ENCODE measurements at places on chromosomes 7 and 10.

DNA sequence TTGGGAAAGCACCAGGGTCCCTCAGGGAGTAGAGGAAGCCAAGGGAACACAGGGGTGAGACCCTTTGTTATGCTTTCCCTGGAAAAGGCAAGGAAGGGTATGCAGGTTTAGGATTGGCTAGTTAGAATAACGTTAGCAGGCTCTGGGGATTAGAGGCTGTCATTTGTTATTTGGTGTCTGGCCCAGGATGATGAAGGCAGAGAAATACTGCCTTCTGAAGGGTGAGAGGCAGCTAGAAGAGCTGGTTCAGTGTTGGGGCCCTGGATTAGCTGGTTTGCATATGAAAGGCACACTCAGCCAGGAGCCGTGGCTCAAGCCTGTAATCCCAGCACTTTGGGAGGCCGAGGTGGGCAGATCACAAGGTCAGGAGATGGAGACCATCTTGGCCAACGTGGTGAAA, 3.0 kb upstream of the PILRA start:
- no peak for DNase-seq

DNA sequence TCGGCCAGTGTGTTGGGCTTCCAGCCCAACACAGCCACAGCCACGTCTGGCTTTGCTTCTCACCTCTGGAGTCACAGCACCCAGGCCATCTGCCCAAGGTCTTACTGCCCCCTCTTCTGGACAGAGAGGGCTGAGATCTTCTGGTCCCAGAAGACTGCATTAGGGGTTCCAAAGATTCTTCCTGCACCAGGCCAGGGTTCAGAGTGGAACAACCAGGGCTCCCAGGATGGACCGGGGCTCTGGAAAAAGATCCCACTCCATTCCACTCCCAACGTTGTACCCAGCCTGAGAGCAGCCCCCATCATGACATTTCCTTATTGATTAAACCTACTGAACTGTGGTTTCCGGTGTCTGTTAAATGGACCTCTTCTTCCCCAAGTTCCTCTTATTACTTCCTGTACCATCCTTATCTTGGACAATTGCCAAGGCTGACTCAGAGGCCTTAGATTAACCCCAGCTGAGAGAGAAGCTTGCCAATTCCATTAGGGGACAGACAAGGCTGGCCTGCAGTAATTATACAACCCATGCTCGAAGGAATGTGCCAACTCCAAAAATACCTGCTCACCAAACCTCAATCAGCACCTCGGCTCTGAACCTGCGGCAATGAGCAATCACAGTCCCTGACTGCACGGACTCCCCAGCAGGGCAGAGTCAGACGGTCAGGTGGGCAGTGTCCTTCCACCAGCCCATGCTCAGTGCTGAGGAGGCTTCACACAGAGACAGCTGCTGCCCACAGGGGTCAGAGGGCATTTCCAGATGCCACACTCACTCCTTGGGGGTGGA, 47.9 kb upstream of the NPFFR1 start:
- peak; percentile 97 for DNase-seq

DNA sequence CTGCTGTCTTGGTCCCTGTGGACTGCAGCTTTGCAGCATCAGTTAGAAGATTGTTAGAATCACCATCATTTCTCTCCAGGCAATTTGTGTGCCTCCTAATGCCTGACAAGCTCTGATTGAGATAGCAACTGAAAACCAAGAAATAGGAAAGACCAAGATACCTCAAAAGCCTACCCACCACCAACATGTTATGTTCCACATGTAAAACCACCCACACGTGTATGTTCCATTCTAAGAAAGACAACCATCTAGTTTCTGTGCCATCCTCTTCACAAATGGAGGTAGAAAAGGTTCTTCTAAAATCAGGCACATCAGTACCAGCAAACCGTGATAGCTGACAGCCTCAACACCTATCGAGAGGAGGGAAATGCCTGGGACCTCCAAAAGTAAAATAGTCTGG, 46.9 kb downstream of the TASOR2 start:
- no peak for DNase-seq

GRCh38 chr7:41994746-41995110, 242.3 kb downstream of the GLI3 start:
- no peak for DNase-seq

DNA sequence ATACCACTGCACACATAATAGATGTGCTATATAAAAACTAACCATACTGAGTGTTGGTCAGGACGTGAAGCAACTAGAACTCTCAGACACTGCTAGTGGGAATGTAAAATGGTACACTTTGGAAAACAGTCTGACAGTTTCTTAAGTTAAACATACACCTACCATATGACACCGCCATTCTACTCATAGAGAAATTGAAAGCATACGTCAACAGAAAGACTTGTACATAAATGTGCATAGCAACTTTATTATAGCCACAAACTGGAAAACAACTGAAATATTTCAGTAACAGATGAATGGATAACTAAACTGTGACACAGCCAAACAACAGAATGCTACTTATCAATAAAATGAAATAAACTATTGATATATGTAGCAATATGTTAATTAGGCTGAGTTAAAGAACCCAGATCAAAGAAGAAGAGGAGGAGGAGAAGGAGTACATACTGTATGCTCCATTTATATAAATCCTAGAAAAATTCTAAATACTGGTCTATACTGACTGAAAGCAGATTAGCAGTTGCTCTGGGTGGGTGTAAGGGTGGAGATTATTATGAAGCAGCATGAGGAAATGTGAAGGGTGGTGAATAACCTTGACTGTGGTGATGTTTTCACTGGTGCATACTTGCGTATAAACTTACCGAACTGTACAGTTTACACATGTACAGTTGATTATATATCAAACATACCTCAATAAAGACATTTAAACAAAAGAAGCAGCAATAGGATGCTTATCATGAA, 48.6 kb downstream of the ARHGAP21 start:
- no peak for DNase-seq

DNA sequence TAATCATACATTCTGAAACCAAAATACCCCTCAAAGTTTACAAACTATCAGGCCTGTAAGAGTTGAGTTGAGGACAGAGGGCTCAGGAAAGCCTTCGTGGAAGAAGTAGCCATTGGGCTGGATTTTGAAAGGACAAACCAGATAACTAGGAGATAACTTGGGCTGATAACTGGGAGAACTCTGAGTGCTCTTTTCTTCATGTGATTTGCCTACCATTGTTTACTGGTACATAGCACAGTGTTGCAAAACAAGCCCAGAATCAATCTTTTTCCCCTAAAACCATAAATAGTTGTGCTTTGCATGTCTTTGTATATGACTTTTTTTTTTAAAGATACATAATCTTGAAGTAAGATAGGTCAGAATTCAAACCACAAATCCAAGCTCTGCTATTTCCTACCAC, 106.7 kb upstream of the ITGB1 start:
- no peak for DNase-seq

DNA sequence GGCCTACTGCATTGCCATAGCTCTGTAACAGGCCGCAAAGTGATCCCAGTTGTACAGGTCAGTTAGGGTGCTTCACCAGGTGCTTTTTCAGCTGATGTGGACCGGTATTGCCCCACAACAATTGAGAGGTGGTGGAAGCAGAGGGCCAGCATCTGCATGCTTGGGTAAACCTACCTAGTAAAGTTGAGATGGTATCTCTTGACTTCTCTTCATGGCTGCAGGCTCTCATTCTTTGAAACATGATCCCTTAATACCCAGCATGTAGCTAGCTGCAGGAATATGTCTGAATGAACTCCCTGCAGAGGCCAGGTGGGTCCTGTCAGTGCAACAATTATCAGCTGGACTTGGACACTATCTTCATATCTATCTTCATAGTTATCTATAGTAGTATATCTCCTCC, 60.7 kb upstream of the CCDC6 start:
- DNase-seq, result no peak

DNA sequence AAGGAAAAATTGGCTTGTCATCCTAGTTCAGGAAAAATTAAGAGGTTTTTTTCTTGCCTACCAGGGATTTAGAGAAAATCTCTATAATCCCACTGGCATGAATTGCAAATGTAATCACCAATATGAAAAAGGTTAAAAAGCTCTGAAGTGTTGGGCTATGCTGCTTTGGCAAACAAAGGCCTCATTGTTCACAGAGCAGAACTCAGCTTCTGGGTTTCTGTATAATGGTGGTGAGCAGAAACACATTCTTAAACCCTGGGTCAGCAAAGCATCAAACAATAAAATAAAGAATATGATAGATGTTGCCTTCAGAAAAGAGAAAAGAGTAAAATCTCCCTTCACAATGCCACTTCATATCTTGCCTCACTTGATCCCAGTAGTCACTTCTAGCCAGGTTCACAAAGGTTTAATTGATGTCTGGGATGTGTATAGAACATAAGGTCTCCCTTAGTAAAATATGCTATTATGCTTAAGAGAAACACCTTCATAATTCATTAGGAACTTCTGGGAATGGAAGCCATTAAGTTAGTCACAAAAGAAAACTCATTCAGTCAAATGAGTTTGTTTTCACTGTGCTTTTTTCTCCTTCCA, 1255.5 kb upstream of the PHF14 start:
- no peak for DNase-seq

- DNase-seq, result no peak
Observed at GRCh38 chr10:34420795-34421194, 394.3 kb downstream of the PARD3 start.

DNA sequence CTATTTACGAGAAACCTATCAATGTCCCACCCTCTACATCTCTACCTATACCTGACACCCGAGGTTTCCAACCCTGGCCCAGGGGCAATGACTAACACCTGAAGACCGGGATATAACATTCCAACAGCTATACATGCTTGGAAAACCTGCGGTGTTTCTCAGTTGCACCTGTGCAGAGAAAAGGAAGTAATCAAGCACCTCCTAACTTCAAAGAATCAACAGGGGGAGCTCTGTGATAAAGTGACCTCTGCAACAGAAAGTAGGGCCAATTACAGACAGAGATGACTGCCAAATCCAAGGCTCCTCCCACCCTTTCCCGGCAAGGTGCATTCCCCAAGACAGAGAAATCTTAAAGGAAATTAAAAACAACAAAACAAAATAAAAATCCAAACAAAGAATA, 41.3 kb downstream of the CCDC6 start:
- DNase-seq, result peak; percentile 23

GRCh38 chr7:12765431-12766100, 78.1 kb downstream of the ARL4A start:
- DNase-seq, result no peak

GRCh38 chr7:47327698-47328391, 254.1 kb downstream of the TNS3 start:
- DNase-seq, result no peak

DNA sequence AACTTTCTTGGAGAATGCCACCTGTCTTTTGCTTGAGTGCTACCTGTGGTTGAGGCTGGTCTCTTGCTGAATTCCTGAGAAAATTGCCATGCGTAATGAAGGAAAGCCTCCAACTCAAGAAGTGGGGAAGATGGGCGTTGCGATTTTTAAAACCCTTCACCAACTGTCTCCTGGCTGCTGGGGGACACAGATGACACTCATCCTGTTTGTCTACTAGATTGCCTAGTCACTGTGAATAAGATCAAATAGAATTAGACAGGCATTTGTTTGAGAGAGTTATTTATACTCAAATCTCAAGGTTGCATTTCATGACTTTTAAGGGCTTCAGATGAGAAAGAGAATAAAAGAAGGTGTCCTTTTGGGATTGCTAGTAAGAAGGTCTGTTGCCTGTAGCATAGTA, 84.3 kb upstream of the MTPN start:
- no peak for DNase-seq

- peak; percentile 55 for DNase-seq
Observed at GRCh38 chr7:3238525-3239210, 62.4 kb upstream of the SDK1 start.

- DNase-seq, result no peak
Observed at GRCh38 chr10:43078175-43078985, 1.5 kb downstream of the RET start.

DNA sequence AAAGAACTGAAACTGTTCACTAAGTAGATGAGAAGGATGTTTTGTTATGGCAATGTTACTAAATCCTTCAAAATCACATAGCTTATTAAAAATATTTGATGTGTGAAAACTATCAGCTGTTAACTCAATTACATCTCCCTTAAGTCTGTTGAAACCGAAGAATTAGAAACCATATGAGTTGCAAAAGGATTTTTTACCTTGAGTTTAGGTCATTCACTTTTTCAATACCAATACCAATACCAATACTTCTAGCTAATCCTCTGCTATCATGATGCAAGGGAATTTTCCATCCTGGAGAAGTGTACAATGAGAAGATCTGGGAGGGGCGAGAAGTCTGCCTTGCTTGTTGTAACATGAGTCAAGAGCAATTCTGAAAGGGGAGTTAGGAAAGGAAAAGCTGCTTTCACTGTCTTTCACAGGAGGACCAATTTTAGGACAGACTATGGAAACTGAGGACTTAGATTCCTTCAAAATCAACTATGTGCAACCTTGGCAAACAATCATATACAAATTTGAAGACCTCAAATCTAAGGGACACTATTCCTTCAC, 199.7 kb downstream of the IMMP2L start:
- DNase-seq, result no peak

- DNase-seq, result no peak
Observed at GRCh38 chr10:72067463-72068125, 20.8 kb downstream of the SPOCK2 start.

DNA sequence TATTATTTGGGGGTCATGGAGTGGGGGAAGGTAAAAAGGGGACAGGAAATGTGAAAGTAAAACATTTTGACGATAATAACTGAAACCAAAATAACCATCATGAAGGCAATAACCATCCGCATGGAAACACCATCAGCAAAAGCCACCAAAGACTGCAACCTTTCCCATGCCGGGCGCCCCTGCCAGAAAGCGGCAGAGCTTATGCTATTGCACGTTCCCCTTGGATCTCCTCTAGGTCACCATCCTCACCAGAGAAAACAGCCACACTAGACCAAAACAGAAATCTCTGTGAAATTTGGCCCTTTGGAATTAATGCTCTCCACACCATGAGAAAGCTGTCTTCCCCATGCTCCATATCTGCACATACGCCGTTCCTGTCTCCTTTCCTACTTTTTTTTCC, 31.1 kb downstream of the DRGX start:
- no peak for DNase-seq

DNA sequence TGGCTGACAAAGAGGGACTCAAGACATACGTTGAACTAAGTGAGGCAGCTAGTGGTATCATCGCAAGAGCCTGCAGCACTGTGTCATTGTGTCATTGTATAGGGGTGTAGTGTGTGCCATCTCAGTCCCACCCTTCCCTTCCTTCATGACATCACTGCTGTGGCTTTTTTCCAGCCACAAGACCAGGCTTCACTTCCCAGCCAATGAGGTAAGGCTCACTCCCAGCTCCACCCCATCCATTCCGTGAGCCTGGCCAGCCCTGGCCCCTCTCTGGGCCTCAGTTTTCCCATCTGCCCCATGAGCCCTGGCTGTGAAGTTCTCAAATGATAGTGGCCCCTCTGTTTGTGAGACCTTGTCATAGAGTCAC, 134.3 kb upstream of the ZMIZ1 start:
- no peak for DNase-seq

GRCh38 chr7:109639561-109639960, 1069.9 kb downstream of the DNAJB9 start:
- no peak for DNase-seq

GRCh38 chr7:18647582-18647981, 152.0 kb downstream of the HDAC9 start:
- DNase-seq, result no peak

- no peak for DNase-seq
Observed at GRCh38 chr7:14888962-14889361, 13.6 kb downstream of the DGKB start.

- DNase-seq, result no peak
Observed at GRCh38 chr10:66827353-66827752, 98.5 kb upstream of the LRRTM3 start.

GRCh38 chr10:32095116-32095733, 39.0 kb upstream of the KIF5B start:
- DNase-seq, result no peak
